ENCODE measurements at places on chromosomes 3 and 15. TPM values are rescaled to one million over a fixed set of nuclear protein-coding genes. Genes with fewer than 3 reads are reported as not detected.

DNA sequence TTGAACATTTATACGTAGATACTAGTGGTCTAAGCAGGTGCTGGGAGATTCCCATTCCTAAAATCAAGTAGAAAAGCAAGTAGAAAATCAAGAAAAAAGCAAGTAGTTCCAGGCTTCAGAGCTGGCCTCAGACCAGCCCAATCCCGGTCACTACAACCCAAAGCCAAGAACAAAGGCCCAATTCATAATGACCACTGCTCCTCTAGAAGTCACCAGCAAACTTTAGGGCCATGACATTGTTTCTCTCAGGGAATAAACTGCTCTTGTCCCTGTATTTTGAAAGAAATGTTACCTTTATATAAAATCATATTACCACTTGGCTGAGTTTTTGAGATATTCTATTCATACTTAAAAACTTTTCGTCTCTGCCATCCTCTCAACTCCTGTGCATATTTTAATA lies 106.3 kb upstream of the IL12A start:
- peaks cover 48% of the 10 kb centered on the region for H3K27me3 ChIP-seq
- H3K27ac ChIP-seq = no peak overlapping the region
- DNase-seq = no peak
- no peaks in the 10 kb centered on the region for H3K4me1 ChIP-seq
- H3K4me3 ChIP-seq = no peak overlapping the region

SLC9A9 gene
- total RNA-seq = 25.3 TPM

KBTBD13 gene
- total RNA-seq = not detected

WDR53 gene
- total RNA-seq = 18.1 TPM

TIGIT gene
- 13.3 TPM for total RNA-seq
